ENCODE measurements at places on chromosomes 4 and X. TPM values are rescaled to one million over a fixed set of nuclear protein-coding genes. Genes with fewer than 3 reads are reported as not detected.

GRCh38 chr4:85761803-85762528, 287.0 kb downstream of the ARHGAP24 start:
- no peak for DNase-seq

- no peak for DNase-seq
Observed at GRCh38 chr4:107452717-107453630, 267.1 kb downstream of the PAPSS1 start.

DNA sequence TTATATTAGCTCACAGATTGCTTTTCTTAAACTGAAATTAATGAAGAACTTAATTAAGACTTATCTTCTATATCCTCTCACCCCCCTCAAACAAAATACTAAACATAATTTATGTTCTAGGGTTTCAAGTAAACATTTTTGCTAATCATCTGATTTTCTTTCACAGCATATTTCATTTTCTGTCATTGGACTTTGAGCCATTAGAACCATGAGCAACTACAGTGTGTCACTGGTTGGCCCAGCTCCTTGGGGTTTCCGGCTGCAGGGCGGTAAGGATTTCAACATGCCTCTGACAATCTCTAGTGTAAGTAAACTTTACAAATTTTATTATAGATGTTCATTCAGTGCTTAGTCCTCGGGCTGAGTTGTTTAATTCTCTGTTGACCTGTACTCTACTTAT, 3.3 kb downstream of the PDLIM5 start:
- peak; percentile 78 for DNase-seq

The GABRG1 gene
- not detected for total RNA-seq

GRCh38 chr4:83138946-83139345, 24.4 kb upstream of the PLAC8 start:
- no peak for DNase-seq

GRCh38 chr4:126973201-126973600, 659.6 kb upstream of the INTU start:
- DNase-seq, result no peak

DNA sequence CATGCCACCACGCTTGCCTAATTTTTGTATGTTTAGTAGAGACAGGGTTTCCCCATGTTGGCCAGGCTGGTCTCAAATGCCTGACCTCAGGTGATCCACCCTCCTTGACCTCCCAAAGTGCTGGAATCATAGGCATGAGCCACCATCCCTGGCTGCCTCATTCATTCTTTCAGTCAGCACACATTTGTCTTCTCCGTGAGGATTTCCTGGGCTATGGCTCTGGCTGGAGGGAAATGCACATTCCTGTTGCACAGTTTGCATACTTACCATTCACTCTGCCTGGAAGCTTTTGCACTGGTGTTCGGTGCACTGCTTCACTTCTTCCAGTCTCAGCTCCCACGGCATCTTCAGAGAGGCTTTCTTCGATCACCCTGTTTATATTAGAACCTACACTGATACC, 267.8 kb downstream of the STIM2 start:
- no peak for DNase-seq

The FRAS1 gene
- 38.1 TPM for total RNA-seq

DNA sequence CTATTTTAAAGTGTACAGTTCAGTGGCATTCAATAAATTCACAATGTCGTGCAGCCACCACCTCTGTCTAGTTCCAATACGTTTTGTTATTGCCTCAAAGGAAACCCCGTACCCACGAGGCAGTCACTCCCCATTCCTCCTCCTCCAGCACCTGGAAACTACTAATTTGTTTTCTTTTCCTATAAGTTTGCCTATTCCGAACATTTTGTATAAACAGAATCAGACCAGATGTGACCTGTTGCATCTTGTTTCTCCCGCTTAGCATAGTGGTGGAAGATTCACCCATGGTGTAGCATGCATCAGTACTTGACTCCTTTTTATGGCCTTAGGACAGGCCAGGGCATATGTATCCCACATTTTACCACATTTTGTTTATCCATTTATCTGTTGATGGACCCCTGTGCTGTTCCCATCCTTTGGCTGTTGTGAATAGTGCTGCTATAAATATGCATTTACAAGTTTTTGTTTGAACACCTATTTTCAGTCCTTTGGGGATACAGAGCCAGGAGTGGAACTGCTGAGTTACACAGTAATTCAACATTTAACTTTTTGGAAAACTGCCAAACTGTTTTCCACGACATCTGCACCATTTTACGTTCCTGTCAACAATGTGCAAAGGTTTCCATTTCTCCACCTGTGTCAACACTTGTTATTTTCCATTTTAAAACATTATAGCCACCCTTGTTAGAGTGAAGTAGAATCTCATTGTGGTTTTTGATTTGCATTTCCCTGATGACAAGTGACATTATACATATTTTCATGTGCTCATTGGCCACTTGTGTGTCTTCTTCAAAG, 57.8 kb upstream of the STX18 start:
- DNase-seq, result no peak

DNA sequence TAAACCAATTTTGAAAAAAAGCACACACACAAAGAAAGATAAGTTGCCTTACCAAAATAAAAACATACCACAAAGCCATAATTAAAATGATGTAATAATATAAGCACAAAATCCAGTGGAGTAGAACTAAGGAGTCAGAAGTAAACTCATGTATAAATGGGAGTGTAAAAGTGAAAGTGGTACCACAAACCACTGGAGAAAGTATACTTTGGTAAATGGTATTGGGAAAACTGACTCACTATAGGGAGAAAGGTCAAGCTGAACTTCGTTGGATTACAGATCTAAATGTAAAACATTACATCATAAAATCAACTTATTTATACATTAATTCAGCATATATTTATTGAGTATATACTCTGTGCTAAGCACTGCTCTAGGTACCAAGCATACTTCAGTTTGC, 46.3 kb upstream of the HHIP start:
- DNase-seq, result no peak

DNA sequence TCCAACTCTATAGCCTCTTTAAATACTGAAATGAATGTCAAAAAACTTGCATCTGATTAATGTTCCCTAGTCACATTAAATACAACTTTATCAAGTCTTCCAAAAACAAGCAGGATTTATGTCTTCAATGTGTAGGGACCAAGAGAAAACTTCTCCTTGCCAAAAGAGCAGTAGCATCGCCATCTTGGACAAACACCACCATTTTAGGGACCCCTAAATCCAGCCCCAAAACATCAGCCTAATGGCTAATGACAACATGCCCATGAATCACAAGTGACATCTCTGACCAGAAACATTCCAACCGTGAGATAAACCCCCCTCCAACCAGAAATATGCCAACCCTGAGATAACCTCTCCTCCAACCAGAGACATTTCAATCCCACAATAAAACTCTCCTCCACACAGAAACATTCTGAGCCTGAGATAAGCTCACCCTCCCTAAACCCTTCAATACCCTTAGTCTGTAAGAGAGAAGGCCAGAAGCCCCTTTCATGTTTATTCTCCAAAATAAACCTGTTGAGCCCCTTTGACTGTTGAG, 697.4 kb downstream of the TRAM1L1 start:
- DNase-seq, result no peak

The SRPX gene
- total RNA-seq, result 58.7 TPM

- no peak for DNase-seq
Observed at GRCh38 chr4:173433447-173433846, 34.5 kb upstream of the SCRG1 start.

- DNase-seq, result peak; percentile 99
Observed at GRCh38 chr4:158996669-158997074, 106.2 kb upstream of the RAPGEF2 start.

- DNase-seq, result no peak
Observed at GRCh38 chrX:119218198-119218597, 17.9 kb upstream of the PGRMC1 start.

DNA sequence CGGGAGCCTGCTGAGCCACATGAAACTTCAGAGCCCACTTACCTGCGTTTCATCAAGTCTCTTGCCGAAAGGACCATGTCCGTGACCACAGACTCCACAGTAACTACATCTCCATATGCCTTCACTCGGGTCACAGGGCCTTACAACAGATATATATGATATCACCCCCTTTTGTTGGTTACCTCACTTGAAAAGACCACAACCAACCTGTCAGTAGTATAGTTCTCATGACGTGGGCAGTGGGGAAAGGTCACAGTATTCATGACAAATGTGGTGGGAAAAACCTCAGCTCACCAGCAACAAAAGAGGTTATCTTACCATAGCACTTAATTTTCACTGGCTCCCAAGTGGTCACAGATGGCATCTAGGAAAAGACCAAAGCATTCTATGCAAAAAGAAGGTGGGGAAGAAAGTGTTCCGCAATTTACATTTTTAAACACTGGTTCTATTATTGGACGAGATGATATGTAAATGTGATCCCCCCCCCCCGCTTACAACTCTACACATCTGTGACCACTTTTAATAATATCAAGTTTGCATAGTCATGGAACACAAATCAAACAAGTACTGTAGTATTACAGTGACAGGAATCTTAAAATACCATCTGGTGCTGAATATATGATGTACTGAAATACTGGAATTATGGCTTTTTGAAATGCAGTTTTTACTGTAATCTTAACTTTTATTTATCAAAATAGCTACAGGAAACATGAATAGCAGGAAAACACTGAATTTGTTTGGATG, 129.9 kb downstream of the TET2 start:
- no peak for DNase-seq

GRCh38 chrX:97290199-97290598, 406.5 kb downstream of the RPA4 start:
- no peak for DNase-seq

GRCh38 chrX:103360092-103360491, 3.8 kb downstream of the TCEAL9 start:
- no peak for DNase-seq

The UGT2A1 gene
- total RNA-seq, result not detected

The DCHS2 gene
- total RNA-seq, result 0.17 TPM

- peak; percentile 42 for DNase-seq
Observed at GRCh38 chr4:138310991-138311390, 68.8 kb upstream of the SLC7A11 start.

The ABLIM2 gene
- total RNA-seq, result 0.32 TPM

The CTAG2 gene
- total RNA-seq, result not detected

DNA sequence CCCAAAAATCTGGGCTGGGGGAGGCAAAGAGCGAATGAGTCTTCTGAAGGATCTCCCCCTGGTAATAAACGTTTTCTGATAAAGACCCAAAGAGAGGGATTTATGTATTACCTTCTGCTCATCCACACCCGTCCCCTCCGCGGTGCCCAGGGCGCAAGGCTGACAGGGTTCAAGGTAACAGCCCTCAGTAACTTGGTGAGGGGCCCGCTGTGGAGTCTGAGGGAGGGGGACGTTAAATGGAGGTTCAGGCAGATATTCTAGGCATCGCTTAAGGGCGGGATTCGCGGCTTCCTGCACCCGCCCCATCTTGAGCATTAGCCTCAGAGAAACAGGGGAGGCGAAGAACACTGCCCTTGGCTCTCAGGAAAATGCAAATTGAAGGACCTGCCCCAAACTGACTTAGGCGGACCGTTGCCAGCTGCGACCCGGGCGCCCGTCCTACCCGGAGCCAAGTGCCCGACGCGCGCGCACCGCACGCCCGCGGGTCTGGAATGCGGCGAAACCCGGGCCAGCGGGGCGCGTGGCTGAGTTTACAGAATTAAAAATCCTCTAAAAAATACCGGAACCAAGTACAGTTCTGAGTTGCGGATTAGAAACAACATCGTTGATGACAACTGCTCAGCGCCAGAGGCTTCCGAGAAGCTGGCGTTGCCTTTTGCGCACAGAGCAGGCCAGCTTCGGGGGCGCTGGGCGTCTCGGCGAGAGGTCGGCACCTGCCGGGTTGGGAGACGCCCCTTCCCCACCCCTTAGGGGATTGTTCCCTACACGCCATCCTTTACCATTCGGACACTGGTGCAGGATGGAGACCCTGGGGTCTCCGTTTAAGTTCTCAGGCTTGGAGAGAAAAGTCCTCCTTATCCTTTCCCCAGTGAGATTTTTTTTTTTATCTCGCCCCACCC, 2.8 kb downstream of the HELT start:
- peak; percentile 18 for DNase-seq

- no peak for DNase-seq
Observed at GRCh38 chr4:78707793-78708192, 68.4 kb upstream of the BMP2K start.

DNA sequence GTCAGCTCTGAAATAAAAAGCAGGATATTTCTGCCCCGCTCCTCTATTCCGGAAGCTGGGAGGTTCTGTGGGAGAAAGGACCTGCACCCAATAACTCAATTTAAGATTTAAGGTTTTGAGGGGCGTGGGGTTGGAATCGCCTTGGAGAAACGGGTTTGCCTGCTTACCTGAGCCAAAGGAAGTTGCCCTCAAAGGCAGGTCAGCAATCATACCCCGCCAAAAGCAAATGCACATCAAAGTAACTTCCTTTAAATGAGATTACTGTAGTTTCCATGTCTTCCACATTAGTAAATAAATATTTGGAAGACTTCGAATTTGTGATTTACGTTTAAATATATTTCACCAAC, 978 bp upstream of the HS3ST1 start:
- DNase-seq, result no peak

The PAGE5 gene
- not detected for total RNA-seq

GRCh38 chr4:53804719-53805118, 213.4 kb upstream of the LNX1 start:
- peak; percentile 17 for DNase-seq

The CSN1S1 gene
- not detected for total RNA-seq

The FRYL gene
- total RNA-seq, result 74.7 TPM

The EXOC1L gene
- total RNA-seq, result not detected

GRCh38 chr4:80009806-80010205, 63.2 kb downstream of the ANTXR2 start:
- no peak for DNase-seq

DNA sequence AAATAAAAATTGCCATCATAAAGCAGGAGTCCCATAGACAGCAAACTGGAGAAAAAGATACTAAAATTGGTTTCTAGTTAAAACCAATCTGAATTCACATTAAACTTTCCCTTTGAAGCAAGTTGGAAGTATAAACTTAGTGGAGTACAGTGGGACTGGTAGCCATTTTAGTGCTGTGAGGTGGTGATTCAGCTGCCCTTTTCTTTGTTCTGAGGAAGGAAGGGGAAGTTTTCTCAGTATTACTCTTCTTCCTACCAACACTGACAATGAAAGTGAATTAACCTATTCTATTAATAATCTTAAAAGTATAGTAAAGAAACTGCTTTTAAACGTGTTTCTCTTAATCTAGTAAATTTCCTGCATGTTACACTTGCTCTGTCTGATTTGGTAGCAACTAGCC, 36.7 kb downstream of the SLC9A6 start:
- no peak for DNase-seq

DNA sequence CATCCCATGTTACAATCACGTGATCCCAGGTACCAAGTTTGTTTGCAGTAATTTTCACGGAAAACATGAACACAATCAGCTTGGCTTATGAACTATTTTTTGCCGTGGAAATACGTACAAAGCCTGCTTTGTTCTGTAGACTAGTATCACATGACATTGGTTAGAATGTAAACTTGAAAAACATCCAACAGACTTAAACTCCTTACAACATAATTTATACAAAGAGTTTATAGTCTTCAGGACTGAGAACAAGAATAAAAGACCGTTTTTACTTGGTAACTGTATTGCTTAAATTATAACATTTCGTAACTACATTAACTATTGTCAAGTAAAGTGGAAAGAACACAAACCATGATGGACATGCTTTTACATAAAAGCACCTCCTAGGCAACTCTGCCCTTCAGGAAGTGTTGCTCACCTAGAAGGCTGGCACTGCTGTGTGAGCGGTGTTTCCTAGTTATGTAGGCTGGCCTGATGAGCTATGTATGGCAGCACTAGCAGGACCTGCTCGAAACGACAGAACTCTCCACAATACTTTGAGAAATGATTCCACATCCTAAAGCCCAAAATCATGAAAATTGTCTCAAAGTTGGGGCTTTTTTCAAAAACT, 41.8 kb upstream of the WDR1 start:
- peak; percentile 70 for DNase-seq

The EGF gene
- 0.67 TPM for total RNA-seq

- no peak for DNase-seq
Observed at GRCh38 chr4:143375326-143376073, 38.8 kb downstream of the GAB1 start.
